ENCODE measurements at places on chromosomes 13 and 19.

DNA sequence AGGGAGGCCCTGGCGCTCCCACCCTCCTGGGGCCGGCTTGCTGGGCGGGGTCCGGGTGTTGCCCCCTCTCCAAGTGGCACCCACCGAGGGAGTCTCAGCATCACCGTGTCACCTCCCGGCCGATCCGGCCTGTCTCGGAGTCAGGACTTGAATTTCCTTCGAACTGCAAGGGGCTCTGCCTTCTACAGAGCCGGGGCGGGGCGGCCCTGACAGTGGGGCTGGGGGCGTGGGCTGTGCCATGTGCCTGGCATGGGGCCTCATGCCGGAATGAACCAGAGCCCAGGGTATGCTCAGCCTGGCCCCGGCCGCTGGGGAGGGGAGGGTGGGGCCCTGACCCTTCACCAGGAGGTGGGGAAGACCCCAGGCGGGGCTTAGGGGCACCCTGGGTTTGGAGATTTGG is 47.0 kb upstream of the TCF3 start:
- DNase-seq, result no peak

GRCh38 chr13:42626176-42626860 is 52.4 kb downstream of the TNFSF11 start:
- no peak for DNase-seq

DNA sequence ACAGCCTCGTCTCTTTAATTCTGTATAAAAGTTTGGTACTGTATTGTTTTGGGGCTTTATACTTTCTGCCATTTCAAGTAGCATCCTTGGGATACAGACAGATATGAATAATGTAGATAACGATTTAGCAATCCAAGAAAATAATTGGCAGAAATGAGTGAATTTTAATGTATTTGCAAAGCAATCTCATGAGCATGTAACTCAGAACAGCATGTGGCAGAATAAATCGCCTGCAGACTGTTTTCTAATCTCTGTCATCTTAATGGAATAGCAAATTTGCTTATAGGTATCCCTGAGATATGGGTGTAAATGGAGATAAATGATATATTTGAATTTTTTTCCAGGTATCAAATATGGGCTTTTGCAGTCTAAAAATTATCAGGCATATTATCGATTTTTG is 166.0 kb downstream of the GPC5 start:
- DNase-seq, result no peak

GRCh38 chr13:50610238-50610637 is 233.3 kb downstream of the DLEU7 start:
- no peak for DNase-seq

DNA sequence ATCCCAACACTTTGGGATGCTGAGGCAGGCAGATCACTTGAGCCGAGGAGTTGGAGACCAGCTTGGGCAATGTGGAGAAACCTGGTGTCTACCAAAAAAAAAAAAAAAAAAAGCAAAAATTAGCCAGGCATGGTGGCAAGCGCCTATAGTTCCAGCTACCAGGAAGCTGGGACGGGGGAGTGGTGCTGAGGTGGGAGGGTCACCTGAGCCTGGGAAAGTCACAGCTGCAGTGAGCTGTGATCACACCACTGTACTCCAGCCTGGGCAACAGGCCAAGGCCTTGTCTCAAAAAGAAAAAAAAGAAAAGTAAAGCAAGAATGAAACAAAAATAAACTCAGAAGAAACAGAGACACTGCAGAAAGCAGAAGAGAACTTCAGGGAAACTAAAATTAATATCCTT is 31.6 kb downstream of the MTRF1 start:
- DNase-seq, result peak; percentile 14

GRCh38 chr13:110354123-110354627 is 47.1 kb downstream of the COL4A2 start:
- no peak for DNase-seq

DNA sequence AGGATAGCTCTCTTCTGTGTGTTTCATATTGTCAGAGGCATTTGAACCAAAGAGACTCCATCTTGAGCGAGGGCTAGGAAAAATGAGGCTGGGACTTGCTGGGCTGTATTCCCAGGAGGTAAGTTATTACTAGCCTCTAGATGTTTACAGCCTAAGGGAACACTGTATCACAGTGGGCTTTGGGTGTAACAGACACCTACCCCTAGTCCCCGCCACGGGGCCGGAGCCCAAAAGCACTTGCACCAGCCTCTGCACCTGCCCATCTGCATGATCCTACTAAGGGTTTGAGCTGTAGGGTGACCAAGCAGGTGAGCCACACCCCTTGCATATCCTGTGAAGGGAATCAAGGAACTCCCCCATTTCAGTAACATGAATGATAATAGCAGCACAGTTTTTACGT is 1972.2 kb downstream of the OLFM4 start:
- DNase-seq, result no peak

DNA sequence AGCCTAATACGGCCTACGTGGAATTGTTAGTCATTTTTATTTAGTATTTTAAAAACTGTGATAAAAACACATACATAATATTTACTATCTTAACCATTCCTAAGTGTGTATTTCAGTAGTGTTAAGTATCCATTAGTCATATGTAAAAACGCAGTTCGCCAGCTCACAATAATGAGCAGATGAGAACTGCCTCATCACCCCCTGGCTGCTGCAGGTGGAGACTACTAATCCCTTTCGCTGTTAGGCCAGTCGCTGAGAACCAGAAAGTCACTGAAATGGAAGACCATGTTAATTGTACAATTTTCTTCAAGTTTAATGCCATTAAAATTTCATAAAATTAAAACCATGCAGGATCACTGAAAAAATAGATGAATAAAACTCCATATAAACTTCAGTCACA is 1.6 kb downstream of the ESD start:
- no peak for DNase-seq

DNA sequence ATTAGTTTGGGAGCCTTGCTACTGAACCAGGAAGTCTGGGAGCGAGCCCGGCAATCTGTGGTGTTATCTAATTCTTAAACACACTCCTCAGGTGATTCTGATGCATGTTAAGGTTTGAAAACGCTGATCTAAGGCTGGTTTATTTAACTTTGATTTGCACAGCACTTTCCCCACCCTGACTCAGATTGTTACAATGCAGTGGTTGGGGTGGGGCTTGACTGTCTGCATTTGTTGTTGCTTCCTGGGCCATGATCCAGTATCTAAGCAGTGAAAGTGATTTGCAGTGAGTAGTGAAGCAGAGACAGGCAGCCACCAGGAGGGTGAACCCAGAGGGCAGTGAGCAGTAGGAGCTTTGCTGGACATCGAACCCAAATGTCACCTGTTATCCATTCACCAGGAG is 81.6 kb upstream of the ARGLU1 start:
- DNase-seq, result peak; percentile 20

GRCh38 chr19:42440357-42441048 is 2.2 kb downstream of the CXCL17 start:
- peak; percentile 65 for DNase-seq

DNA sequence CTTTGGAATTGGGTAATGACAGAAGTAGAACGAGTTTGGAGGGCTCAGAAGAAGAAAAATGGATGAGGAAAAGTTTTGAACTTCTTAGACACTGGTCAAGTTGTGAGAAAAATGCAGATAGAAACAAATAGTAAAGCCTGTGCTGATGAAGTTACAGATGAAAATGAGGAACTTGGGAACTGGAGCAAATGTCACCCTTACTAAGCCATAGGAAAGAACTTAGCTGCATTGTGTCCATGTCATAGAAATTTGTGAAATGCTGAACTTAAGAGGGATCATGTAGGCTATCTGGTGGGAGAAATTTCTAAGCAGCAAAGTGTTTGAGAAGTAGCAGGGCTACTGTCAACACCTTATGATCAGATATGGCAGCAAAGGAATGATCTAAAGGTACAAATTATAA is 289.2 kb upstream of the PCDH9 start:
- DNase-seq, result no peak

DNA sequence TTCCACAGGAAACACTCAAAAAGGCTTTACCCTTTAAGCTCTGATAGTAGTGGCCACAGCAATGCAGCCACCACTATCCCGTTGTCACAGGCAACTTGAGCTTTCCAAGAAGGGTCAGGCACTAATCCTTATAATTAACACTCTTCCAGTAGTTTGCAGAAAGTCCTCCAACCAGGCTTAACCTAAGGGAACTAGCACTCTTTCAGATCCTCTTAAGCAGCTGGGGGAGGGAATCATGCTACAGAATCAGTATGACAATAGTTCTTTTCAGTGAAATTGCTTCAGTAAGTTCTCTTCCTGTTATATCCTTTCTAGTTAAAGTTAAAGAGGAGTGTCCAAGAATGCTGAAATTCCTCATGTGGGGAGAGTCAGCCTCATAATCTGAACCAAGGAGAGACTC is 82.2 kb downstream of the TNFSF11 start:
- no peak for DNase-seq

DNA sequence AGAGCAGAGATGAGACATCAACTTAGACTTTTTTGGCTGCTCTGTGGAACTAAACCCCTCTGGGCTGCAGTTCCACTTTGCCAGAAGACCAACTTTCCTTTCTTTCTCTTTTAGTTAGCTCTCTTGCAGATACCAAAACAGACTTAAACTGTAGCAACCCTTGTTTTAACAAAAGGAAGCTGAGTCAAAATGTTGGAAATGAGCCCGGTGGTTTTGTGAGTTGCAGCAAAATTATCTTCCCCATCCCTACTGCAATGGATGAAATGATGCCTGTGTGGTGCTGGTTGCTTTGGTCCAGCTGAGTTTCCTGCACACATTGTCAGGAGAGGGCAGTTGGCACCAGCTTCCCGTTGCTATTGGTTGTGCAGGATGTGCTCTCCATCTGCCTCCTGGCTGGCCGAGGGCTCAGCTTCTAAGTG is 115.3 kb downstream of the LRCH1 start:
- peak; percentile 91 for DNase-seq

- no peak for DNase-seq
These were observed 55.7 kb downstream of the CAB39L start for GRCh38 chr13:49388091-49388635.

DNA sequence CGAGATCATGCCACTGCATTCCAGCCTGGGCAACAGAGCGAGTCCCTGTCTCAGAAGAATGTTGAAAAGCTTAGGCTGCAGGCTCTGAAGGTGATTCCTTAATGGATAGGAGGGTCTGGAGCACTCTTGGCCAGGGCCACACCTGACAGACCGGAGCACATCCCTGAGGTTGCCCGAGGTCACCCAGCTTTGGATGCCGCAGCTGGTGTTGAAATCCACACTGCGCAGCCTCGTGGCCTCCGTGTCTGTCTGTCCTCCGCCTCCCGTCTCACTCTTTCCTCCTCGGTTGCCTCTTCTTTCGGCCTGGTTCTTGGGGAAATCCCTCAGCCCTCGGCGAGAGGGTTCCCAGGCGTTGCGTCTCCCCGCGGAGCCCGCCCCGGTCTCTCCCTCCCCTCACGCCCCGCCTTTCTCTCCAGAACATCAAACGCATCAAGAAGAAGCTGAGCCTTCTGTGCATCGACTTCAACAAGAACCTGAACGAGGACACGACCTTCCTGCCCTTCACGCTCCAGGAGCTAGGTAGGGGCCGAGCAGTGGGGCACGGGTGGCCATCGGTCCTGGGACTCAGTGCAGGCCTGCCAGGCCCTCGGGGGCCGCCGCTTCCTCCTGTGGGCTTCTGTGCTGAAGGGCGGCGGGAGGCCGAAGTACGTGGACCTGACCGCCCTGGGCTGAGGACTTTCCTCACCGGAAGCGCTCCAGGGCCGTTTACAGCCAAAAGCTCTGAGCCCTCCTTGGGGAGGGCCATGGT is 14.1 kb downstream of the THOP1 start:
- no peak for DNase-seq

DNA sequence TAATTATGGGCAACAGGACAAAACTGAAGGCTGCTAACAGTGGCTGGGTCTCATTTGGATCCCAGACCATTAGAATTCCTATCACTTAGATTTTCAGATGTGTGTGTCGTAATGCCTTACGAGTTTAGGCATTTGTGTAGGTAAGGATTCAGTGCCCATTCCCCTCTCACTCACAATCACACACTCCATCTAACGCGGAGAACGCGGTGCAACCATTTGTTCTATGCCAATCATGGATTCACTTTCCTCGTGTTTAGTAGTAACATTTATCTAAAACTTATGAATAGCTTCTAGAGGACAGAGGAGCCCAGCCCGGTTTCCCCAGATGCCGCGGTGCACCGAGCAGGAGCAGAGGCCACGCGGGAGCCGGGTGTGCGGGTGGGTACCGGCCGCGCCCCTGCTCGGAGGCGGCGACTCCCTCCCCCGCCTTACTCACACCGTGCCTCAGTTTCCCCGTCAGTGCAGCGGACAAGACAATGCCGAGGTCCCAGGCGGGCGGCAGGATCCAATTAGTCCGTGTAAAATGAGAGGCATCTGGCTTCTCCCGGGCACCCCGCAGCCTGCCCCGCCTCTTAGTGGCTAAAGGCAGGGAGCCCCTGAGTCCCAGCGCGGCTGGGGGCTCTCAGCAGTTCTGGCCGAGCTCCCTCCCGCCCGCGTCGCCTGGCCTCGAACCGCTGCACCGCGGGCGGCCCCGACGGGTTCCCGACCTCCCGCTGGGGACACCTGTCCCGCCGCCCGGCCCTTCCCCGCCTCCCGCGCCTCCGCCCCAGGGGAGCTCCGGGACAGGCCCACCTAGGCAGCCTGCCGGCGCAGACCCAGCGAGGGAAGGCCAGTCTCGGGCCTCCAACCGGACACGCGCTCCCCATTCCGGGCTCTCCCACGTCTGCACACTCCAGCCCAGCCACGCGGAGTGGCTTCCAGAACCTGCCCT is 5.9 kb upstream of the C1QTNF9B start:
- DNase-seq, result no peak

- peak; percentile 19 for DNase-seq
These were observed 8.1 kb downstream of the MRPS31 start for GRCh38 chr13:40762849-40763248.

DNA sequence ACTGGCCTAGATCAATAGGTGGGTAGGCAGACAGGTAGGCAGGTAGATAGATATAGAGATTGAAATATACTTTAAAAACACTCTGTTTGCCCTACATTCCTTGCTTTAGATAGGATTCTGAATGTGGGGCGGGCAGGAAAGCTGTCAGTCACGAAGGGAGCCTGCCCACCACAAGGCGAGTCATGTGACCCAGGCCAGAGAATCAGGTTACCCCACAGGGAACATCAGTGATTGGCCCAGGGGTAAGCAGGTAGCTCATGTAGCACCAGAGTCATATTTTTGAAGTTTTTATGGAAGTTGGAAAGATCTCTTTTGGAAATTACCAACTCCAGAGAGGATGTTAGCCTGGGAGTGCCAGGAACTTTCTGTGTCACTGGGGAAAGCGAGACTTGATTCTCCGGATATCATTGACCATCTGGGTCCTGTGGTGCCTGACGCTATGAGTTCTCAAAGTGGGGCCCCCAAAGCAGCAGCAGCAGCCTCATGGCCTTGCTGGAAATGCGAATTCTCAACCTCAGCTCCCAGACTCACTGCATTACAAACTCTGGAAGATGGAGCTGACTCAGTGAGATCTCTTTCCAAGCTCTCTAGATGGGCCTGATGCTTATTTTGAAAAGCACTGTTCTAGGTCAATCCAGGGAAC is 60.3 kb downstream of the IRS2 start:
- no peak for DNase-seq

GRCh38 chr13:77388944-77389624 is 62.2 kb upstream of the MYCBP2 start:
- DNase-seq, result no peak

GRCh38 chr19:15374796-15375440 is 4.7 kb downstream of the AKAP8 start:
- DNase-seq, result no peak
